Activated CD4-positive, CD25-positive, alpha-beta regulatory T cell treated with anti-CD3 and anti-CD28 coated beads, Interleukin-2, amount 50 U/mL, for 72 hours (primary cell): ENCODE measurements at places on chromosomes 5 and 9.

- DNase-seq = no peak
Observed at GRCh38 chr9:35396560-35397215, 93.2 kb upstream of the RUSC2 start.

DNA sequence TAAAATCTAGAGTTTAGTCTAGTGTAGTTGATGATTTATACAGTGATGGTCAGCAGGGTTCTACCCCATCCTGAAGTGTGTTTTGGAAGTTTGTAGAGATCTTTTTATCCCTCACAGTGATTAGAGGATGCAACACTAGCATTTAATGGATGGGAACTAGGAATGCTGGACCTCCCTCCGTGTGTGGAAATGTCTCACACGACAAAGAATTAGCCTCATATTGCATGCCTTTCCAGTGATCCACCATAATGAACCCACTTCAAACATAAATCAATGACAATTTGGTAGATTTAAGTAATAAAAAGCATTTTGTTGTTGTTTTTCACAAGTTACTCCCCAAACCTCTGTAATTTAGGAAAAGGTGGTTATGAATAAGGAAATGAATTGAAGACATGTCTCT, 82.5 kb upstream of the LMNB1 start:
- DNase-seq = no peak

DNA sequence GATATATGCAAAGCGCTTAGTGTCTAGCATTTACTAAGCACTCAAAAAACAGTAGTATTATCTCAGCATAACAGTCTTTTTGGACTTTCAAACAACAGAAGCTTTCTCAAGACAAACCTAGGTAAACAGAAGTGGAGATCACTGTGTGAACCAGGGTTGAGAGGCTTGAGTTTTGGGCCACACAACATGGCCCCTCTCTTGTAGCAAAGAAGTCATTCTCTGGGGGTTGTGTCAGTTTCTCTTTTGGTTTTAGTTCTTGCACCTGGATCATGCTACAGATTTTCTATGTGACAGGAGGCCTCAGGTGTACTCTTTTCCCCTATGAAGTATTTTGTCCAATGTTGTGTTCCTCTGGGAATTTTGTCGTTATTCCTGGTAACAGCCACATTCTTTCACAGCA, 30.0 kb downstream of the INSYN2B start:
- DNase-seq = no peak

DNA sequence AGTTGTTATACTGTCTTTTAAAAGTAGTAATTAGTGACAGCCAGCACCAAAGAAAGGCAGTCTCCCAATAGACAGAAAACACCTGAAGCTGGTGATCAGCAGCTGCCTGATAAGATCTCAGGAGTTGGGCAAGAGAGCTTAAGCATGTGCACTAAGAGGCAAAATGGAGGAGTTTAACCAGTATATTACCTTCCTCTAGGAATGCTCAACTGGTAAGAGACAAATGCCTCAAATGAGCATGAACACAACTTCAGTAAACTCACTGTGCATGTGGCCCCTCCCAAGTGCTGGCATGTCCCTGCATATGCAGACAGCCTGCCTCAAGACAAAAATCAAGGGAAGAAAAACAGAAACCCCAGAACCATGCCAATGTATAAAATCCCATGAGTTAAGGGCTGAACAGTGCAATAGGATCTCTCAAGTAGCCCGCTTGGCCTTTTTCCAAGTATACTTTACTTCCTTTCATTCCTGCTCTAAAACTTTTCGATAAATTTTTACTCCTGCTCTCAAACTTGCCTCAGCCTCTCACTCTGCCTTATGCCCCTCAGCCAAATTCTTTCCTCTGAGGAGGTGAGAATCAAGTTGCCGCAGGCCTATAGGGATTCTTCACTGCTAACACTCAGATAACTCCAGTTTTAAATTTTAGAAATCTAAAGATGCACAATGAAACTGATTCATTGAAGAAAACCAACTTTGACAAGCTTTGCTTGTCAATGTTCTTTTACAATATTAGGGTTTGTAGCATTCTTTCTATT, 724.8 kb upstream of the RIOK2 start:
- DNase-seq = no peak

GRCh38 chr9:138045541-138046490, 168.2 kb downstream of the CACNA1B start:
- DNase-seq = no peak

DNA sequence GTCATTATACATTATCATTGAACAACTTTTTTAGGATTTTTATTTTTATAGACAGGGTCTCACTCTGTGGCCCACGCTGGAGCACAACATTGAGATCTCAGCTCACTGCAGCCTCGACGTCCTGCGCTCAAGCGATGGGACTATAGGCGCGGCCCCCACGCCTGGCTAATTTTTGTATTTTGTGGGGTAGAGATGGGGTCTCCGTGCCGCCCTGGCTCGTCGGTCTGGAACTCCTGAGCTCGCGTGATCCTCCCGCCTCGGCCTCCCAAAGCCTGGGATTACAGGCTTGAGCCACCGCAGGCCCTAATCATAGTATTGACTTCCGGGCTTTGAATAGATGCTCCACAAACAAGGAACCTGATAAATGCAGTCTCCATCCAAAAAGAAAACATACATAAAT, 1.4 kb upstream of the EDF1 start:
- no peak for DNase-seq

GRCh38 chr5:59138509-59138908, 555.6 kb downstream of the RAB3C start:
- DNase-seq = no peak

DNA sequence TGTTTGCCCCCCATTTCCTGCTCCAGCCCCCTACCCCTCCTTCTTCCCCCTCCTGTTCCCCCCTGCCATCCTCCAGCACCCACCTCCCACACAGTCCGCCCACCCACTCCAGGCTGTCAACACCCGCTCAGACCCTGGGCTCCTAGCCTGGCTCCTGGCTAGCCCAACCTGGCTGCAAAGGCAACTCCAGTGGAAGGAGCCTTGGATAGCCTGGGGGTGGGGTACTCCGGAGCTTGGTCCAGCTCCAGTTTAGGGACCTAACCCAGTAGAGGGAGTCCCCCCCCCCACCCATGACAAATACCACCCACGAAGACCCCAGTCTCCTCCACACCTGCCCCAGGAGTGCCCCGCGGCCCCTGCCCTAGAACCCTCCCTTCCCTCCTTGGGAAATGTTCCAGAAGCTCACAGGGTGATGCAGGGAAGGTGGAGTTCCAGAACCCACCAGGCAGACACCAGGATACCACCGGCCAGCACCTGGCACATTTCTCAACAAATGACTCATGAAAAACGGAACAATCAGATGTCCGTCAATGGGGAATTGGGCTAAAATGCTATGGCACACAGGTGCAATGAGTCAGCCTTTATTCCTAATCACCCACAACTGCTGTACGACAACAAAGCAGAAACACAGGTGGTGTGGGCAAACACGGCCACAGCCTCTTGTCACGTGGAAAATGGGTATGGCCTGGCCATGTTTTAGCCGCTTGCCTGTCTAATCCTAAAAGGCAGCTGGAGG, 901 bp upstream of the SLC12A7 start:
- DNase-seq = no peak

DNA sequence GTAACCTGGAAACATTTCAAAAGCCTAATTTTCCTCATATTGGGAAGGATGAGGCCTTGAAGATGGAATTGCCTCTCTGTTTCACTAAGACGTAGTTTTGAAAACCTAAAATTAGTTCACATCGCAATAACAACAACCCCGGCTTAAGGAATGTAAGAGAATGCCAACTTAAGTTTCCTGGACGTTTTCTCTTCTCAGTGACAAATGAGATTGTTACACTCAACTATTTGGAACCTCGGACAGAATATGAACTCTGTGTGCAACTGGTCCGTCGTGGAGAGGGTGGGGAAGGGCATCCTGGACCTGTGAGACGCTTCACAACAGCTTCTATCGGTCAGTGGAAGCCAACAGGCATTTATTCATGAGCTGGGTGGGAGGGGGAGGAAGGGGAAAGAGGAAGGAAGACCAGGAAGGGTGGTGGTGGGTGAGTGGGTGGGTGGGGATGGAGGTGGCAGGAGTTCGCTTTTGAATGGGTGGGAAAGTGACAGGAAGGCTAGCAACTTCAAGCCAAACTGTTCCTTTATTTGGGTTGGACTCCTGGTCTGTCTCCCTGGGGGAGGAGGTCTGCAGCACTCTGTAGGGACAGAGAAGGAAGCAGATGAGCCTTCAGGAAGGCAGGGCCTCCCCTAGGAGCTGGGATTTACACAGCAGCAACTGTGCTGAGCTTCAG, 83.4 kb downstream of the TEK start:
- no peak for DNase-seq

- DNase-seq = no peak
Observed at GRCh38 chr5:35308421-35308820, 78.1 kb upstream of the PRLR start.

DNA sequence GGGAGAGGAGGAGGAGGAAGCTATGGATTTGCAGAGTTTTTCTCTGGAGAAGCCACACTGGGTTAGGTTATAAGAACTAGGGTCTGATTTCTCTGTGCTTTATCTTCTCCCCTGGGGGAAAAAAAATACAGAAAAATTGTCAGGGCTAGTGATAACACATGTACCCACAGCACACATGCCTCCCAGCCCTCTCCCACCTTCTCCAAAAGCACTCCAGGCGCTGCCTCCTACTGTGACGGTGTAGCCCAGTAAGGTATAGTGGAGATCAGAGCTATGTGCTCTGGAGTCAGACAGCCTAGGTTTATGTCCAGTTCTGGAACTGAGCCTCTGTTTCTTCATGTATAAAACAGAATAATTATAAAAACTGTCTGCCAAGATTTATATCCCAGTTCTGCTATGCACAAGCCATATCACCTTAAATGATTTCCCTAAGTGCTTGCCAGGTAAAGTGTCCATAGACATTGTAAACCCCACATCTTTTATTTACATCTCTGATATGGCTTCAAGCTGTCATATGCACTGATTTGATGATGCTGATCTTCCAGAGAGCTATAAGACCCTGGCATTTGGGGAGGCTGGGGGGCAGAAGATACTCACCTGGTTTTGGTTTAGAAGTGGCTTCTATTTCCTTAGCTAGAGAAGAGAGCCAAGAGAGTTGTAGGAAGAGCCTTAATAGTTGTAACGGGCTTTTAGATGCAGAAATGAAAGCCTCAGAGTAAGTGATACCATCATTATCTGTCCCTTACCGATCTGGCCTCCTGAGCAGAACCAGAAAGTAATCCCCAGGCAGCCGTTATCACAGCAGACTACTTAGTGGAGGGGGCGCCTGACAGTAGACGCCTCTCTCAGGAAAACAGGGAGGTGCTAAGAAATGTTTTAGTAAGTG, 7.6 kb downstream of the SLC1A3 start:
- no peak for DNase-seq

- DNase-seq = no peak
Observed at GRCh38 chr5:168342151-168342825, 50.8 kb downstream of the WWC1 start.

DNA sequence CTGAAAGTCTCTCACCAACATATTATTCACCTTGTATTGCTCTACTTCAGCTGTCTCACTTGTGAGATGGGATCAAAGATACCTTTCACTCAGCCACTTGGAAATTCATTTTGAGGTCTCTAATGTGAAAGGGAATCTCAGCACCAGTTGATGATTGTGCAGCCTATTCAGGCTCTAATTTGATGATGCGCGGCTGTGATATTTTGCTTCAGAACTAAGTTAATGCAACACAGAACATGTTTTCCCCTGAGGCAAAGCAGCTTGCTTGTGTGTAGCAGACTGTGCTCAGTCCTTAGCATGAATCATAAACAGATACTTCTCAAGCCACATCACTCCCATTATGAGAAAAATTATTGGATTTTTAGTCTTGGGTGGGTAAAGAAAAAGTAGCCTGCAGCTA, 378.8 kb downstream of the OSTF1 start:
- DNase-seq = no peak

- no peak for DNase-seq
Observed at GRCh38 chr5:154698763-154699162, 56.4 kb upstream of the LARP1 start.

DNA sequence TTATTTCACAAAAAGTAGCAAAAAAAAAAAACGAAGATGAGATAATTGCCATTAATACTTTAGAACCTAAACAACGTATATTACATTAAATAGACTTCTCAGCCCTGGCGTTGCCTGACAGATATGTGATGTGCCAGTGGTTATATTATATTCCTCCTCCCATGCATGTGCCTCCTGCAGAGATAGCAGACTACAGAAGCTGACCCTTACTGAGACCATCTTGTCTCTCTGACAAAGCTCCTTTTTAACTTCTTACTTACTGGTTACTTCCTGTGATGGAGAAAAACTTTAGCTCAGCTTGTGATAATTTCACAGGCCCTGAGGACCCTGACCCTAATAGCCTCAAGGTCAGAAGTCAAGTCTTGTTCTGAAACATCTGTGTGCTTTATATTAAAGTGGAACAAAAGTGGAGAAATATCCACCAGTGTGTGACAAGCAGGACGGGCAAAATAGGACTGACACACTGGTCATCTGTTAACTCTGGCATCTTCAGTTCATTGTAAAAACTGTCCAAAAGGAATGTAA, 80.6 kb upstream of the POU5F2 start:
- DNase-seq = no peak

GRCh38 chr5:181100121-181100875, 30.7 kb downstream of the OR2V1 start:
- no peak for DNase-seq

- no peak for DNase-seq
Observed at GRCh38 chr9:91824601-91825305, 125.3 kb downstream of the ROR2 start.

- DNase-seq = no peak
Observed at GRCh38 chr9:81629440-81629839, 59.9 kb downstream of the TLE1 start.

DNA sequence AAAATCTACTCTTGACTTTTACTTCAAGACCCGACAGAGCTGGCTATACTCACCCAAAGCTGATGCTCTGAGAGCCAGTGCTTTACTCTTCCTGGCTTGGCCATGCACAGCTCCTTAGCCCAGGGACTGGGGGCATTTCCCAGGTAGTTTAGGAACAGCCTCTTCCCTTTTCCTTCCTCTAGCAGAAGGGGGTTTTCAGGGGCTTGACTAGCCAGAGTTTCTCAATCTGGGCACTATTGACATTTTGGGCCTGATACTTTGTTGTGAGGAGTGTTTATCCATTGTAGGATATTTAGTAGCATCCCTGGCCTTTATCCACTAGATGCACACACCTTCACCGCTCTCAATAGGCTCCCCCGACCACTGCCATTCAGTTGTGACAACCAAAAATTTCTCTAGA, 50.0 kb upstream of the RFX3 start:
- no peak for DNase-seq
